Kasumi-1 (cell line): ENCODE measurements at places on chromosomes 2 and 18.

DNA sequence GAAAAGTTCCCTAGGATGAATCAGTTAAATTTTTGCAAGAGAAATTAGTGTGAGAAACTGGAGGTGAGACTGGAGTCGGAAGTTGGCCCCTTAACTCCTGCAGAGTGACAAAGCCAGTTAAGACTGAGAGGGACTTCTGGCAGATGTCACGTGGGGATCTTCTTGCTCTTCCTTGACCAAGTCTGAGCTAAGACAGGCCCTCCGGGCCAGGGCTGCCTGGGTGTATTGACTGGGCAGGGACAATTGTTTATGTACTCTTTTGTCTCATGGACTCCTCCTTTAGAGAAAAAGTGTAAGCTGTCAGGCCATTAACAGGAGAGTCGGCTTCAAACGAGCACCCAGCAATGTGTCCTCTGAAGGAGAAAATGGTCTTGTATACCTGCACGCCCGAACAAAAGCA is 48.6 kb upstream of the RALBP1 start:
- no peak for DNase-seq

DNA sequence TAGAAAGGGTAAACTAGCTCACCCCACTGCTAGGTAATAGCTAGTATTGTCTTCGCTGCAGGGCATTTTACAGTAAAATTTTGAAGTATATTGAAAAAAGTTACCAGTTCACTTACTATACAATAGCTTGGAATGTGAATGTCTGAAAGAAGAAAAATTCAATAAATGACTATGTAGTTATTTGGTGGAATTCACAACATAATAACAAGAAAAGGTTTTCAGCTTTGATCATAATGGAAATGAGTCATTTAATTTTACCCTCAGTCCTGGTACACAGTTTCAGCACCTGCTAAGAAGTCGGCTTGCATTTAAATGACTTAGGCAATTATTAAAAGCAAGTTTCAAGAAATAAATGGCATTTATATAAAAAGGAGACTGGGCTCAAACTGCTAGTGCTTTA is 90.4 kb downstream of the NUP35 start:
- DNase-seq = no peak

DNA sequence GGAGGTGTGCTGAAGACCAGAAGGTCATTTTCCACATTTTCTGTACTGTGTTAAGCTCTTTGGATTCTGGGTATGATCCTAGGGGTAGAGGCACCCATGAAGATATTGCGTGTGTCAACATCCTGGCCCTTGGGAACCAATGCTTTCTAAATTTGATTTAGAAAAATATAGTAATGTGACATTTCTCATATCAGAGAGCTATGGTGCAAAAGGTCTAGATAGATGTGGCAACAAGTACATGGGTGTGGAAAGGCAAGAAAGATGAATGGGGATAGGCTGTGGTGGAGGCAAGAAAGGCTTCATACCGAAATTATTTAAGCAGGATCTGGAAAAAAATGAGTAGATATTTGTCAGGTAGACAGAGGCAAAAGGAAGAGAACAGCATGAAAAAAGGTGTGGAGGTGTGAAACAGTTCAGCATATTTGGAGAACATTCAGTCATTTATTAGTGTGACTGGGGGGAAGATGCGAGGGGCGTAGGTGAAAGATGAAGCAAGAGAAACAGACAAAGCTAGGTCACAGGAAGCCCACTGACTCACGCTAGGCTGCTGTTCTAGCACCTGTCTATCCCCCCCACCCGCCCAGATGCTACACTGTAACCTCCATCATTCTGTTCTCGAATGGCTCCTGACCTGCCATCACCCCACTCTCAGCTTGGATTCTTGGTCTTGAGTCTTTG is 11.7 kb downstream of the DOK1 start:
- no peak for DNase-seq

DNA sequence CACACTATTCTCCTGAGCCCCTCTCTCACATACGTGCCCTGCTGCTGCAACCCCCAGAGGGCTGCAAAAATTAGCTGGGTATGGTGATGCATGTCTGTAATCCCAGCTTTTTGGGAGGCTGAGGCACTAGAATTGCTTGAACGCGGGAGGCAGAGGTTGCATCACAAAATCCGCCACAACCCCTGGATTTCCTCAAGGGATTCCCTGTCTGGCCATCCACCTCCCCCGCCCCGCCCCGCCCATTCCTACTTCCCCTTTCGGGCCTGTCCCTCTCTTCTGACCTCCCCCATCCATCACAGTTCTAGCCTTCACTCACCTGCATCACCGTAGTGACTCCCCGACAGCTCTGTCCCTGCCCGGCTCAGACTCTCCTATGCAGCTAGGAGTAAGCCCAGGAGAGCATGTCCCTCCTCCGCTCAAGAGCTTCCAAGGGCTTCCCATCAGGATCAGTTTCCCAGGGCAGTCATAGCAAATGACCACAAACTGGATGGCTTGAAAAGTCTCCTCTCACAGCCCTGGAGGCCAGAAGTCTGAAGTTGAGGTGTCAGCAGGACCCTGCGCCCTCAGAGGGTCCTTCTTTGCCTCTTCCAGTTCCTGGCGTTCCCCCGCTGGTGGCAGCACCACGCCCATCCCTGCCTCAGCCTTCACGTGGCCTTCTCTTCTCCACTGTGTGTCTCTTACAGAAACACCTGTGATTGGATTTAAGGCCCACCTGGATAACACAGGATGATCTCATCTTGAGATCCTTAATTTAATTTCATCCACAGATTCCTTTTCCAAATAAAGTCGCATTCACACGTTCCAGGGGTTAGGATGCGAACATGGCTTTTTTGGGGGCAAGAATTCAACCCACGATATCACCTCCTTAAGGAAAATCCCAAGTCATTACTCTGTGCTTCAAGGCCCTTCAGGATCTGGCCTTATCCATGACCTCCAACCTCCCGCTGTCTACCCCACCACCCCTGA is 58.5 kb downstream of the HS1BP3 start:
- no peak for DNase-seq

- no peak for DNase-seq
Measured at GRCh38 chr2:193539188-193539587, 1344.5 kb upstream of the TMEFF2 start.

DNA sequence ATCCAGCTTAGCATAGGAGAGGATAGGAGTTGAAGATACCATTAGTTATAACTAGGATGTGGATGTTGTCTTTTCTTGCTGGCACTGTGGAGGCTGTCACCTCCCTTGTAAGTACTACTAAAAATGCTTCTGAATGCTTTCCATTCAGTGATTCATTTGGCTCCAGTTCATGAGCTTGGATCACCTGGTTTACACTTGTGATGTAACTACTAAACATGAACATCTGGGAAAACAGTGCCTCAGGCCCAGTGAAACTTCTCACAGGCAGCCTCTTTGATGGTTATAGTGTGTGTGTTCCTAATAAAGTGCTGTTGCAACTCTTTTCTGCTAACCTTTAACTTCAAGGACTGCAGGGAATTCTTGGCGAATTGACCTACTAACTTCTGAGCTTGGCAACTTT is 13.0 kb upstream of the SLC9A2 start:
- no peak for DNase-seq

- DNase-seq = no peak
Measured at GRCh38 chr2:24740142-24740541, 53.0 kb downstream of the PTRHD1 start.

DNA sequence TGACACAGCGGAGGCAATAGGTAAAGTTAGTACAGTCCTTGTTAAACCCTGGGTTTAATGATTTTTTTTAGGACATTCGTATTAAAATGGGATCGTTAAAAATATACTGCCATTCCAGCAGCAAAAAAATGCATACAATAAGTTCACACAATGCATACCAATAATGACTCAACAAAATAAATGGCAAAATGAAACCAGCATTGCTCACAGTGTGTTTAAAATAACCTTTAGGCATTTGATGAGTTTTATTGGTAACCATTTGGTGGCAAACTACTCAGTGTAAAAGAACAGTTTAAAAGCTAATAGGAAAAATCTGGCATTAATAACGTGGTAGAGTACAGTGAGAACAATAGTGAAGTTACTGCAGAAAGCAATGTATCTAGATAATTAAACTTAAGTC is 539.0 kb upstream of the PIK3C3 start:
- DNase-seq = no peak

- no peak for DNase-seq
Measured at GRCh38 chr2:105635564-105635963, 109.1 kb upstream of the NCK2 start.

DNA sequence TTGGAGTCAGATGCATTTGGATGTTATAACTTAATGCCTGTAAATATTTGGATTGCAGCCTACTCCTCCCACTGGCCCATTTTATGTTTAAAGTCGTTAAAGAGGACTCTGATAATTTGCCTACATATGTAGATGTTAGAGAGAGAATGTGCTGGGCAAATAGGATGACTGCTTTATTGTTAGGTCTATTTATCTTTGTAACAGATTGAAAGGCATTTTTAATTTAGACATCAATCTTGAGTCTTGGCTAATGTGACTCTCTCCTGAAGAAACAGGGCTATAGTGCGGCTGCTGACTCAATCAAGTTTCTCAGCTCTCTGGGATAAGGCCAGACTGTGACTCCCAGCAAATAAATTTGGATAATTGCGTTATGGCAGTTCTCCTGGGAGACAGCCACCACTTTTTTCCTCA is 1101.4 kb downstream of the CBLN2 start:
- no peak for DNase-seq

DNA sequence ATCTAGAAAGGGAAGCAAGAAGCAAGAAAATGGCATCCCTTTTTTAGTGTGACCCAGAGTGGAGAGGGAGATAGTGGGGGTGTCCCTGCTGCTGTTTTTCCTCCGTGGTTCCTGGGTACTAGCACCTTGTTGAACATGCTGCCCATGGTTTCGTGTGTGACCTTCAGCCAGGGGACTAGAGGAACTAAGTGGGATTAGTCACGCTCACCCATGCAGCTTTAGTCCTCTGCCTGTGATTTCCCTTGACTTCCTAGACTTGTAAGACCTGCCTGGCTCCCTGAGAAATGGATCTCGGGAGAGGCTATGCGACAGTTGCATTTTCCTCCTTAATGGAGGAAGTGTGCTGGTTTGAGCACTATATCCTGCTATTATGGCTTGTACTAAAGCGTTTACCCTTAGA is 471.4 kb downstream of the DCDC2C start:
- DNase-seq = no peak

GRCh38 chr18:46856973-46857372 is 60.3 kb downstream of the PIAS2 start:
- no peak for DNase-seq

DNA sequence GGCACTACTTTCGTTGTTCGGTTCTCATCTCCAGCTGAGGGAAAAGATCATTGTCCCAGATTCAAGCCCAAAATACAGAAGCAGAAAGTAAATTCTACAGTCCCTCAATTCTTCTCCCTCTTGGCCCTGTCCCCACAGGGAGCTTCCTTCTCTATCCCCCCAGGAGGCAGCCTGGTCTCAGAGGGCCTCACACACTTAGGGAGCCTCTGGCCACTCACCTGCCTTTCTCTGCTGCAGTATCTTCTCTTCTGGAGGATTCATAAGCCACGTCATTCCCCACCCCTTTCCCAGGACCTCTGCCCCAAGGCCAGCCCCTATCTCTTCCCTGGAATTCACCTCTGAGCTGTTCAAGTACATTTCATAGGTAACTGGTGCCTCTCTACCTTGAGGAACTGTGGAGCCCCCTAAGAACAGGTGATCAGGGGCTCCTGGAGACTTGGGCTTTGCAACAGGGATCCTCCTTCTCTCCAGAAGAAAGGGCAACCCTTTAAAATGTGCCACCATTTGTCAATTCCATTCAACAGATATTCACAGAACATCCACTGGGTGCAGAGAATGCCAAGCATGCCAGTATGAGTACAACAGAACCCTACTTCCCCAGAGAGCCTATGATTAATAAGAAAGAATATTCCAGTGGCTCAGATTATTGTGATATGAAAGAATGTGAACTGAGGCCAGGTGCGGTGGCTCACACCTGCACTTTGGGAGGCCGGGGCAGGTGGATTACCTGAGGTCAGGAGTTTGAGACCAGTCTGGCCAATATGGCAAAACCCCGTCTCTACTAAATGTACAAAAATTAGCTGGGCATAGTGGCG is 72.9 kb downstream of the CIB4 start:
- DNase-seq = no peak

GRCh38 chr2:195304310-195304709 is 352.7 kb upstream of the SLC39A10 start:
- peak; percentile 69 for DNase-seq

- no peak for DNase-seq
Measured at GRCh38 chr18:43393174-43393573, 115.9 kb upstream of the SYT4 start.

DNA sequence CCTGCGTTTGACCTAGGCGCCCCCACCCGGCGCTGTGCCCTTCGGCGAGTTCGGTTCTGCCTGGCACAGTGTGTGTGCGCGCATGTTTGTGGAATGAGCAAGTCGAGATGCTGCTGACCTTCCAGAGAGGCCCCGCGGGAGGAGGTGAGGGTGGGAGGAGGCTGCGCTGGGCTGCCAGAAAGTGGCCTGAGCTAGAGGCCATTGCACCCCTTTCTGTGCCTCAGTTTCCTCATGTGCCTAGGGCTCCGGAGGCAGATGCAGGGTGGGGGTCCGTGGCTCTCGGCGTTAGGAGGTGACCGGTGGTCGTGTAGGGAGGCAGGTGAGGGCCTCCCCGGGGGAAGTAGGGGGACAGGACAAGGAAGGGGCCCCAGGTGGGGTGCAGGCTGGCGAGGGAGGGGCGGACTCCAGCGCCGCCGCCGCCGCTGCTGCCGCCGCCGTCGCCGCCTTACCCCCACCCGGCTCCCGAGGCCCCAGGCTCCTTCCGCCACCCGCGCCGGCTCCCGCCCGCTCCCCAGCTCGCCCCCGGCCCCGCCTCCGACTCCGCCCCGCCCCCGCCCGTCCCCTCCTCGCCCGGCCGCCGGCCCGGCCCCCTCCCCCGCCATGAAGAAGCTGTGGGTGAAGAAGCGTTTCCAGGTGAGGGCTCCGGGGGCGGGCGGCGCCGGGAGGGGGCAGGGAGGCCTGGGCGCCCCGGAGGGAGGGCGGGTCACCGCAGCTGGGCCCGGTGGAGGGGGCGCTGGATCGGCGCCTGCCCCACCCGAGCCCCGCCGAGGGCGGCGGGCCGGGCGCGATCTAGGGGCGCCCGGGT is 7.0 kb downstream of the SPEG start:
- no peak for DNase-seq

DNA sequence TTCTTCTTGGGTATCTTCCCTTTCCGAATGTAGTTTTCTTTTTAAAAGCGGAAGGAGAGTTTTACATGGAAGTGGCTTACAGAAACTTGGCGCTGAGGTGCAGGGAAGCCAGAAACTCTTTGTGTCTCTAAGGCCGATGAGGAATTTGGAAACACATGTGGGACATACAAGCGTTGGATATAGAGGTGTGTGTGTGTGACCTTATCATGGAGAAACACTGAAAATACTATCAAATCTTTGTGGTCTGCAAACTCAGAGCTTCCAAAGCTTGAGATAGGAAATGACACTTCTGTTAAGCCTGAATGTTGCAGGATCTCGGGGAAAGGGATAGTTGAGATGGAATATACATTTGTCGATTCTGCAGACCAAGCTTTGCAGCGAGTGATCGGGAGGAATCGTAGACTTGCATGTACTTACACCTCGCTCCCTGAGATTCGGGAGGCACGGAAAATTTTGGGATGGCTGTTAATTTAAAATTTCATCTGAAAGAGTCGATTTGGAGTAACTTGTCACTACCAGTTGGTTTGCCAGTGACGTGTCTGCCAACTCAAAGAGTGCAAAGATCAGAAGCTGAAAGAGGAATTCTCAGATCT is 1.0 kb downstream of the NAB1 start:
- peak; percentile 70 for DNase-seq

GRCh38 chr18:31497836-31498573 is at the start of gene DSG2:
TSS of gene DSG2 (plus strand) at chr18:31498177. CDS start at chr18:31498252, 75 bp downstream.
- peak; percentile 42 for DNase-seq
